Hippocampal formation (tissue), 2 donors: ENCODE measurements at places on chromosomes 2 and 18.

DNA sequence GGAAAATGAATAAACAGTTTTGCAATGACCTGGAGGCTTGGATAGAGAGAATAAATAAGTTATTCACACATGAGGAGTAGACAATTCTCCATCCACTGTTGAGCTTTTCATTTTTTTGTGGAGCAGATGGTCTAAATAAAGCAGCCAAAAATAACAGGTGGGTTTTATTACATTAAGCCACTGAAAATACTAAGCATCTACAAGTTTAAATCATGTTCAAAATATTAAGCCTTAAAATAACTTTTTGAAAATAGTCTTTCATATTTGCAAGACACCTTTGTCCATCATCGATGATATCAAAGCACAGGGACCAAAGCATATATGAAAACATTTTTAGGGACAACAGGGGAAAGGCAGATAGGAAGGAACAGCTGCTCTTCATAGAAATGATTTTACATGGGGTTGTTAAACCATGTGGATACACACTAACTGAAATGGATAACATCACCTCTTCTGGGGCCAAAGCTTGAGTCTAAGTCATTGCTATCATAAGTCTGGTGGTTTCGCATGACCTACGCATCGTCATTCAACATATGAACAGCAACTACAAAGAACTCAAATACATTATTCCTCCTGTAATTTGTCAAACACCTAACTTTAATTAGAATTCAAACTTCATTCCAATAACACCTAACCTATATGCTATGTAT is 197.6 kb upstream of the CHST9 start:
- DNase-seq, result no peak

- no peak for DNase-seq
Measured at GRCh38 chr2:226366920-226367319, 432.7 kb downstream of the IRS1 start.

- no peak for DNase-seq
Measured at GRCh38 chr2:205171261-205171940, 510.9 kb upstream of the NRP2 start.

GRCh38 chr18:36327352-36328316 is 30.1 kb downstream of the FHOD3 start:
- DNase-seq, result no peak

GRCh38 chr2:112184121-112184520 is 45.9 kb downstream of the FBLN7 start:
- no peak for DNase-seq

DNA sequence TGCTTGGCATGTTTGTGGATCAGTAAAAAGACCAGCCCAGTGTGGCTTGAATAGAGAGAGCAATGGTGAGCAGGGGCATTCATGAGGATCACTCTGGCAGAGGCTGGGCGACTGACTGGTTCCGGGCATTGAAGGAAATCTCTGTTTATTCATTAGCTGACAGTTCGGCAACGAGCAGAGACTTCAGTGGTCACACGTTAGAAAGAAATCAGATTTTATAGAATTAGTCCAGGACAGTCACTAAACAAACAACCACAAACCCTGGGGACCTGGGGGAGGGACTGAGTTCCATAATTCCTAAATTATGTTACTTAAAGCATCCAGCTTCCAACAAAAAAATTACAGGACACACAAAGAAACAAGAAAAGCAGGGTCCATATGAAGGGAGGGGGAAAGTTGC is 72.5 kb downstream of the NOL10 start:
- no peak for DNase-seq

DNA sequence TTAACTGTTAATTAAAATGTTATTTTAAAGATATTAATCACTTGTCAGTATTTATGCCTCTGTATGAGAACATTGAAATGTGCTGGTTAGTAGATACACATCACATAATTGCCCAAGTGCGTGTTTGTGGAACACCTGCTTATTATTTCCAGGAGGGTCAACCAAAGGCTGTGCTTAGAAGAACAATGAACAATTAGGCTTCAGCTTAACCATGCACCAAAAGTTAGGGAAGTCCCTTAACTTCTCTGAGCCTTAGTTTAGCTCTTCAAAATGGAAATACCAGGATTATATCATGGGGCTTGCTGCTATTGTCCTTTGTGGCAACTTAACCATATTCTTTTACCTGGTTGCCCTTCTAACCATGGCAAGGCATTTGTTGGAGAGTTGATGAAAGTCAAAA is 43.0 kb upstream of the PLA2R1 start:
- DNase-seq, result no peak

- no peak for DNase-seq
Measured at GRCh38 chr18:75204732-75205513, 4.0 kb downstream of the PTGR3 start.

GRCh38 chr2:620004-620403 is 57.2 kb downstream of the TMEM18 start:
- no peak for DNase-seq

GRCh38 chr18:42296192-42296591 is 341.2 kb downstream of the PIK3C3 start:
- no peak for DNase-seq

DNA sequence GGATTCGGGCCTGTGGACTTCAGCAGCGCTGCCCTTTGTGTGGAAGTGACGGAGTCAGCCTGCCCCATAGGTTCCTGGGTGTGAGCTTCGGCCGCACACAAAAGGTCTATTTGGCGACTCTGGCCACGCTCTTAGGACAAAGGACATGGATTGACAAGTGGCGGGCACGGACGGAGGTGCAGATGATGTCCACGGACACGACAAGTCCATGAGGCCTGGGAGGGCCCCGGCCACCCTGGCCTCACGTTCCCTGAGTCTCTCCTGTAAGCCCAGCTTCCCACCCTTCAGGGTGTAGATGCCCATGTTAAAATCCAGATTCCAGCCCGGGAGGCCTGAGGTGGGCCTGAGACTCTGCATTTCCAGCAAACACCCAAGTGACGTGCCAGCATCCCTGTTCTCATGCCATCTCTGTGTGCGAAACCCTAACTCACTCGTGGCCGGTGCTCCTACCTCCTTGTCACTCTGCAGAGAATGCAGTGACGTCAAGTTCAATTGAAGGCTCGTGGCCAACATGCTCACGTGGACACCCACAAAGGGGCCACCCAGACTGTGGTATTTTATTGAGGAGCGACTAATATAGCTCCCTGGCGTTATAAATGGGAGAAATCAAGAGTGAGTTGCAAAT is 111.7 kb downstream of the RTP5 start:
- no peak for DNase-seq

DNA sequence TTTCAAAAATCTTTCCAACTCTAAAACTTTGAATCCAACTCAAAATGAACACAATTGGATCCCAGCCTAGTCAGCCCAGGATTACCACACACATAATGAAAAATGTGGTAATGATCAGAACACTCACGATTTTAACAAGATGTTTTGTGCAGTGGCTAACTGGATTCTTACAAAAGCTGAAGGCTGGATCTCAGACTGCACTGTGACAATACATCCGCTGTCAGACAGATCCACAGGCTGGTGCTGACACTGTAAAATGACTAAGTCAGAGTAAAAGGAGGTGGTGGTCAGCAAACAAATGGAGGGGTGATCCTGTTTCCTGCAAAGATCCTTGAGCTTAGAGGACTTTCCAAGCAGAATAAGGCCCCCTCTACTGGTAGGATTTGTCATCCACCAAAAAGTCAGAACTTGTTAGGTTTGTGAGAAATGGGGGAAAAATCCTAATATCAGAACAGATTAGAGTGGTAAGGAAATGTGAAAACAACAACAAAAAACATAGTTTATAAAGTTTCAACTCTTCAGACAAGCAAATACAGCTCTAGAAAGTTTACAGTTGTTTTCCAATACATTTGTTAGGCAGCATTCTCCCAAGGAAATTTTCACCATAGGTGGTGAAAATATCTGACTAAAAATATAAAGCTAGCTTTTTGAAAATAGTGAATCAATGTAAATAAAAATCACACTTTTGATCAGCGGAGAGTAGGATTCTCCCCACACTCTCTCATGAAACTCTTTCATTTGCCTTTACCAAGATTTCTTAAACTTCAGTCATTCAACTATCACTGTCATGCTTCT is 211.9 kb downstream of the AGPS start:
- no peak for DNase-seq

DNA sequence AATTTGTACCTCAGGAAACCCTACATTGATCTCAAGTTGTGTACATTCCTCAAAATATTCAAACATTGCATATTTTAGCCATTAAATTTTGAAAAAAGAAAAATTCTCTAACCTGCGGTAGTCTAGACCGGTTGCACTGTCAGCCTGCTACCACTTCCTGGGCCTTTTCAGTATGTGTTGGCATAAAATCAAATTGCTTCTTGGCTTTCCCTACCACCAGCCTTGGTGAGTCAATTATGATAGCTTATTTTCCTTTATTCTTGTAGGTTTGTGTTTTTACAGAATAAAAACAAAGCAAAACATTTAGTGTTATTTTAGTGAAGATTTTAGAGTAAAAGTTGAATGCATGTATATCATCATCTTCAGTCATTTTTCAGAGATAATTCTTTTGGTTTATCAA is 61.2 kb downstream of the FAM171B start:
- DNase-seq, result no peak

DNA sequence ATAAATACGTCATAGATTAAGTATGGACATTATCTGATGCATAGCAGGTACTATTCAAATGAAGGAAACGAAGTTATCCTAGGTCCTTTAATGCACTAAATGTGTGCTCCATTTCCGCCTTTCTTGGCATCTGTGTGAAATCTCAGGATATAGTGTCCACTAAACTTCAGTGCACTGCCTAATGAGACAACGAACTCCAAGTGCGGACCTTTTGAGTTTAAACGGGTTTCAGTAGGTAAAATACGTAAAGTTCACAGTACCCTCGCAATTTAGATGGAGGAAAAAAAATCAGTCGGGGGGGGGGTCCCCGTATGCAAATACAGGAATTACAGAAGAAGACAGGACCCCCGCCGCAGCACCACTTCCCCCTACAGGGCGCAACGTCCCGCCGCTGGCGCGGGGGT is 729 bp upstream of the REL start:
- DNase-seq, result no peak

DNA sequence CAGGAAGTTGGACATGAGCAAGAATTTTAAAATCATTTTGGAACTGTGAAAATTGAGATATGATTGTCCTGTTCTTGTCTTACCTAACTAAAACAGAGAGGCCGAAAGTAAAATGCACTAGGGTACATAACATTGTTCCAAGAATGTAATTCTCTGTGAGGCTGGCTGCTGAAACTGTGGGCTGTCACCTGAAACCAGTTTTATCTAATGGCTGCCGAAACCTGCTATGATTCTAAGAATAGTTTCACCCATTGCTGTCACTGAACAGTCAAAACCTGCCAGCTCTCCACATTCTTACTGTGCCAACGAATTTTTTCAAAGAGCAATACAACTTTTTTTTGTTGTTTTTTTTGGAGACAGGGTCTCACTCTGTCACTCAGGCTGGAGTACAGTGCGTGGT is 119.3 kb upstream of the ZSWIM2 start:
- DNase-seq, result no peak

DNA sequence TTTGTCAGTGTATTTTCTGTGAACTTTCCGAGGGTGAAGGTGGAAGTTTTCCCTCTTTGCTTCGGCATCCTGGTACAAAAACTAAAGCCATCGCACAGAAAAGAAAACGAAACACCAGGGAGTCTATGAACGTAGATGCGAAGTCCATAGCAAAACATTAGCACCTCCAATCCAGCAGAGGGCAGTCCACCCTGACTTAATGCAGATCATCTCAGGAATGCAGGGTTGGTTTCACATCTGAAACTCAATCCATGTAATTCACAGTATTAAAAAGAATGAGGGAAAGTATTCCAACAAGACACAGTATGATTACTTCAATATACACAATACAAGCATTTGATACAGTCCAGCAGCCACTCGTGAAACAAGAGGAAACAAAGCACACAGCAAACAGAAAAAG is 70.8 kb downstream of the RTP5 start:
- no peak for DNase-seq

GRCh38 chr2:8355102-8355859 is 326.6 kb upstream of the ID2 start:
- no peak for DNase-seq
